ENCODE measurements at places on chromosomes 7 and 10.
A peak's percentile ranks its signal among the peaks of the same experiment; 100 is the strongest.

DNA sequence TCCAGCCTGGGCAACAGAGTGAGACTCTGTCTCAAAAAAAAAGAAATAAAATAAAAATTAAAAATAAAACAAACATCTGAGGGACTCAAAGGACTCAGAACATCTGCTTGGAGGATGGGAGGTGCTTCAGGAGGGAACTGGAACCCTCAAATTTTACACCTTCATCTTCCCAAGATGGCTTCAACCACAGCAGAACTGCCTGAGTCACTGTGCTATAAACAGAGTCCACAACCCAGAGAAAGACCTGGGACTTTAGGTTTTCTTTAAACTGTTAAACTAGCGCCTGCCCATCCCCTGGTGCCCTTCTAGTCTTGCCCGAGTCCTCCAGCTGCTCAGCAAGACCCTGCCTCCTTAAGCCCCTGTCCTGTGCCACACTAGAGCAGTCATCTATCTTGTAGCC lies 40.8 kb downstream of the RGS10 start:
- no peak for DNase-seq

DNA sequence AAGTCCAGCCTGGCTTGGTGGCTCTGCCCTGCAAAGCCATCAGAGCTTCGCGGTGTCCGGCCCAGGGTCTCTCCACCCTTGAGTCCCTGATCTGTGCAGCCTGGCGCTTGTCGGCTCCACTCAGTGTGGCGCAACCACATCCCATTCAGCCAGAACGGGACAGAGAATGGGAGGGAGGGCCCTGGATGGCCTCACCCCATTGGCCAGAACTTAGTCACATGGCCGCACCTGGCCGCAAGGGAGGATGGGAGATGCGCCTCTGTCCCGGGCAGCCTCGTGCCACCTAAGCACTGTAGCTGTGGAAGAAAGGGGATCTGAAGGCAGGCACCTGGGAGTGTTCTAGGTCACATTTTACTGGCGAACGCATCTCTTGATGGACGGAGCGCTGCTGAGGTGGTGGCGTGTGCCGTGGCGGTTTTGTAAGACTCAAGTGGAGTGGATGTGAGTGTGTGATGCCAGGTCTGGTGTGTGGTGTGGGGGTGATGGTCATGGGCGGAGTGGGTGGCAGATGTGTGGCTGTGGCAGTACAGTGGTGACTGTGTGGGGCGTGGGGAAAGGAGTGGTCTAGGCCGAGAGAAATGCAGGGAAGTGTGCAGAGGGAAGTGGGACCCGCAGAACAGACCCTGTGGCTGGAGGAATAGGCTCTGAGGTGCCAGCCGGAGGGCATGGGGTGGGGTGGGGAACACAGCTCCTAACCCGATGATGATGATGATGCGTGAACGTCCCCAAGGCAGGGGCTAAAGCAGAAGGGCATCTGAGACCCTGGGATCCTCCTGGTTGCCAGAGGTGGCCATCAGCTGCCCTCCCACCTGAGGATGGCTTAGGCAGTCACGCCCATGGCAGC lies 19.0 kb downstream of the CLEC2L start:
- DNase-seq = no peak

DNA sequence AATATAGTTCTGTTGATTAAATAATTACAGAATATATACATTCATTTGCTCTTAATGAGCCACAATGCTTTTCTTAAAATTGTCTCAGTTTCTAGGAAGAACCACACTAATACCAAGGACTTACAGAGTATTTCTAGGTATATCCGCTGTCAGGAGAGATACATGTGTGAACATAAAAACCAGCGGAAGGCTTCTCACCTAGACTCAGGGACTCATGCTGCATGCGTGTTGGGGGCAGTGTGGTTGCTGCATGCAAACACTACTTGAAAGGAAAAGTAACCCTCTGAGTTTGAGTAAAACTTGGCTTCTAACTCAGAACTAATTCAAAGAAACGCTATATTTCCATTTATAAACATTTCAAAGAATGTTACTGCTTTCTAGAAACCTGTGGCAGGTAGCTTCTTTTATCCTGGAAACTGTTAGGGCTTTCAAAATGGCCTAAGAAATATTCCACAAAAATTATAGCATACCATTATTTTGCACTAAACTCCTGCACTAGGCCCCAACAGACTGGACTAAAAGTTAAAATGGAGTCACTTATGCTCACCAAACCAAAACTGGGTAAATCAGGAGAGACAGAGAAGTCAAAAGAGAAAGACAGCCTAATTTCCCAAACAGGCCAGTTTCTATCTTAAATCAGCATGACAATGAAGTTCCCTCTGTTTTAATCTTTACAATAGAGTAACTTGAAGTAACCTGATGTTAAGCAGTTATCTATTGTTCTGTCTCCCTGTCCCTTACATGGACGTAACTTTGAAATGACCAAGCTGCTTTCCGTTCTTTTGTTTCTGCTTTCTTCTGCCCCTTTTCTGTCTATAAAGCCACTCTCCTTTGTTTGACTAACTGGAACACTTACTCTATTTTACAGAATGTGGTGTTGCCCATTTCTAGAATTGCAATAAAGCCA lies 95.2 kb upstream of the FAM133B start:
- DNase-seq = no peak

DNA sequence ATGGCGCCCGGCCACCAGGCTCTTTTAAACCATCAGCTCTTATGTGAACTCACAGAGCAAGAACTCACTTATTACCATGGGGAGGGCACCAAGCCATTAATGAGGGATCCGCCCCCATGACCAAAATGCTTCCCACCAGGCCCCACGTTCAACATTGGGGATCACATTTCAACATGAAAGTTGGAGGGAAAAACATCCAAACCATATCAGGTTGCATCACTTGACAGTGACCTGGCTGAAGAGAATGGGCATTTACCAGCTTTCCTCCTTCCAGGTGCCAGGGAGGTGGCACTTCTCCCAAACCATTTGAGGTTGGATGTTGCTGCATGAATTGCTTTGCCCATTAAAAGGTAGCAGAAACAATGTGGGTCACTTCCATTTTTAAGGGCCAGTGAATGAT lies 115.6 kb upstream of the TNS3 start:
- no peak for DNase-seq

- no peak for DNase-seq
Measured at GRCh38 chr7:84997626-84998025, 189.2 kb downstream of the SEMA3D start.

DNA sequence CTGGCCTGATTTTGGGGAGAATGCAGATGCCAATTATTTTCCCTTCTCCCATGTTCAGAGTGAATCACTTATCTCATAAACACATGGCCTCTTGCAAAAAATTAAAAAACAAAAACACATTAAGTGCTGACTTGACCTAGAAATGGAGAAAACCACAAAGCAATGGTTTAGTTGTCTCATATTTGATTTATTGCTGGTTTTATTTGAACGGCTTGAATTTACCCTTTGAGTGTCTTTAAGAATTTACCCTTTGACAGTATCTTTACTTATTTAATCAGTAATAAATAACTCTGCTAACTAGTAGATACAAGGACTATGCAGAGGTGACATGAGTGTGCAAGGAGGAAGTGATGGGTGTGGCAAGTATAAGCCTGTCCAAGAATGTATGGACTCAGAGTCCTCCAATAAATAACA lies 68.1 kb upstream of the GSDME start:
- DNase-seq = no peak

- DNase-seq = peak; percentile 62
Measured at GRCh38 chr7:43693687-43694398, 35.5 kb downstream of the COA1 start.

- no peak for DNase-seq
Measured at GRCh38 chr10:122265896-122266295, 5.2 kb upstream of the BTBD16 start.

DNA sequence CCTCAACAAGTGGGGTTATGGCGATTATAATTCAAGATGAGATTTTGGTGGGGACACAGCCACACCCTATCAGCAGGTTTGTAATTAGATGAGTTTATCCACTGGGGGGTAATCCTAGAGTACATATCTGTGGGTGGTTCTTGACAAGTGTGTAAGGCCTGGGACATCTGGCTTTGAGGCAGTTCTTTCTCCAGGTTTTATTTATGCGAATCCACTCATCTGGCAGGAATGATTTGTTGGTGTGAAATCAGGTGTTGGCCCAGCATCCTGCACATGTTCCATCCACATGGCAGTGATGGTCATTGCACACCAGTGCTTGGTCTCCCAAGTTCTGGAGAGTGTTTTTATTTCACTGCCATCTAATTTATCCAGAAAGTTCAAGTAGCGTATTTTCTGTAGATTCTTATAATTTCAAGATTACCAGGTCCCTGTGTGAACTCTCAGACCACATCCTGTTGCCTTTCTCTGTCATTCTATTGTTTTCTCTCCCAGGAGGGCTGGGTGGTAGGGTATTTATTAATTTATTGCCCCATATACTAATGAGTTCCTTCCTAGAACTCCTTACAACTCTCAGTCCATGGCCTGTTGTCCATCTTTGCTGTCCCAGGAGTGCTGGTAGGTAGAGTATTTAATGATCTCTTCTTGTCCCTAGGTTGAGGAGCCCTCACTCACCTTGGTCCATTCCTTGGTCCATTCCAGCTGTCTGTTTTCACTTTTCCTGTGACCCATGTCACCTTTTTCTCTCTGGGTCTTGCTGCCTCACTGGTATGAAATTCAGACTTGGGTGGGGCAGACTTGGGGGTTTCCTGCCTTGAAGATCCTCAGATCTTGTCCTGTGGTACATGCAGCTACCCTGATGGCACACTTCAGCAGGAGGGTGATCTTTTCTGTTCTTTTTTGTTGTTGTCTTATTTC lies 10.4 kb downstream of the RALA start:
- no peak for DNase-seq

- DNase-seq = no peak
Measured at GRCh38 chr10:89837165-89838043, 136.0 kb downstream of the KIF20B start.

DNA sequence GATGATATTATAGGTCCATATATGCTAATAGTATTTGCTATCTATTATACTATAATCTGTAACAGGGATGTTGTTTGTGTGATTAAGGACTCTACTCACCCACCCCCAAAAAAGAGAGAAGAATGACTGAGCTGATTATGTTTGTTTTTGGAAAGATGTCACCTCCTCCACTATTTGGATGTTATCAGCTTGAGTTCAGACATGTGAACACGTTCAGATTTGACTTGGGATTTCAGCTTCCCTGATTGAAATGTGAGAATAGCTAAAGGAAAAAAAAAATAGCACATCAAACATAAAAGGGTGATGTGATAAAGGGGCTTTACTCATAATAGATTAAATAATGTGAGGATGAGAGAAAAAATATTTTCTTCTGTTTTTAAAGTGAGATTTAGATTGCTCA lies 81.2 kb downstream of the VTI1A start:
- no peak for DNase-seq

DNA sequence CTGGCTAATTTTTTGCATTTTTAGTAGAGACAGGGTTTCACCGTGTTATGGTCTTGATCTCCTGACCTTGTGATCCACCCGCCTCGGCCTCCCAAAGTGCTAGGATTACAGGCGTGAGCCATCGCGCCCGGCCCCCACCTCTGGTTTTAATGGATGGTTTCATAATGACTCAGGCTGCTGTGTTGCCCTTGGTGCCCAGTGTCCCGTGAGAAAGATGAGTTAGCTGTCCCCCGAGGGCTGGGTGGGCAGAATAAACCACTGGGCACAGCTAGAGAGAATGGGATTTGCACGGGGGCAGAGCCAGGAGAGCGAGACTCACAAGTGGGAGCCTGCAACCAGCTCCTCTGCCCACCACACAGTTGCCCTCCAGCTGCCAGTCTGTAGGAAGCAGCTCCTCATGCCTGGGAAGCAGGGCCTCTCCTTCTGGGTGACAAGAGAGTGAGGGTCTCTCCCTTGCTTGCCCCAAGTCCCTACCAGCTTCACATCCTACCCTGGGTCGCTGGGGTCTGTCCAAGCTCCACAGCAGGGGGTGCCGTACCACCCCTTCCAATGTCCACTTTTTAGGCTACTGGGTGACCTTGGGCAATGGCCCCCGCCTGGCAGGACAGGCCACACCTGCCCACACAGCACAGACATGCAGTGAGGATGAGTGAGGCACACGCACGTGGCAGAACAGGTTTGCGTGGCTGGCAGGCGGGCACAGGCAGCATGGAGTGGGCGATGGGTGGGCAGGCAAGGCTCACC lies 16.1 kb upstream of the NDST2 start:
- DNase-seq = peak; percentile 24

- DNase-seq = no peak
Measured at GRCh38 chr10:93865794-93866425, 27.9 kb upstream of the SLC35G1 start.

DNA sequence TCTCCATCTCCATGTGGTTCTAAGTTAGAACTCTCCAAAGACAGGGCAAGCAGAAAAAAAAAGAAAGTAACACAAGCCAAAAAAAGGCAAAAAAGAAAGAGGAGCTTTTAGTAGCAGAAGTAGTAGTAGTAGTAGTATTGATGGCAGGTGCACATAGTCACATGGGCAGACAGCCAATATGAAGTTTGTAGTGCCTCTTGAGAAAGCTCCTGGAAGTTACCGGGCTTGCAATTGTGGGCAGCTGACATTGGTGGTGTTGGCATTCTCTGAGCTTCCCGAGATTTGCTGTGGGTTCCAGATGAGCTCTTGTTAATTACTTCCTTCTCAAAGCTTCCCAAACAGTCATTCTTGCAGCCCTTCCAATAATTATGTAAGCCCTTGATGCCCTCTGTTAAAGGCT lies 1128.5 kb downstream of the TYW1 start:
- no peak for DNase-seq

GRCh38 chr10:117920956-117921355 lies 125.8 kb downstream of the RAB11FIP2 start:
- DNase-seq = no peak

GRCh38 chr10:77311186-77311585 lies 326.4 kb downstream of the KCNMA1 start:
- DNase-seq = no peak

DNA sequence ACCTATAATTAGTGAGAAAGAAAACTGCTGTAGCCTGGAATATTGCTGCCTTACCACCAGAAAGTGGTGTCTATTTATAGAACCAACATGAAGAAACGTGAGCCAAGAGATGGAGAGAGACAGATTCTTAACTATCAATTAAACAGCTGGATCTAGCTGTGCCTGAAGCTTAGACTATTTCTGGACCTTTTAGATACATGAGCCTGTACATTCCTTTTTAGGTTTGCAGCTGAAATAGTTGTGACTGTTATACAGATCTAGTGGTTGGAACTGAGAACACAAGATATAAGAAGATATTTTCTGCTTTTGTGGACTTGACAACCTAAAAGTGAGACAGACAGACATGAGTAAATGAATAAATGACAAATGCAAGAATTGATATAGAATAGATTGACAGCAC lies 73.4 kb downstream of the CDK14 start:
- DNase-seq = no peak

DNA sequence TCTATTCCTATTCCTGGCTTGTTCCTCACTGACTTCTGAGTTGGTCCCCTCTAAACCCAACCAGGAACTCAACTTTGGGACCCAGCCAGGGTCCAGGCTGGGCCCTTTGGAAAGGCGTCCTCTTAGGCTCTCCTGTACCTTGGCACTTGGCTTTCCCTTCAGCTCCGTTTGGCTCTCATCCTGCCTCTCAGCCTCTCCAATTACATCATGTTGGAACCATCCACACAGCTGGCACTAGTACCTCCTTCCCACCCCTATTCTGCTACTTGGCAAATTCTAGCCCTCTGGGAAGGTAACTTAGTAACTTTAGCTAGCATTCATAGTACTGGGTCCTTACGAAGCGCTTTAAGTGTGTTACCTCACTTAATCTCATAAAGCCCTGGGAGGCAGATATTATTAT lies 205.3 kb upstream of the HABP2 start:
- DNase-seq = no peak
